Right lung (tissue), 10 donors: ENCODE measurements at places on chromosomes 1 and 21. TPM values are rescaled to one million over a fixed set of nuclear protein-coding genes. Genes with fewer than 3 reads are reported as not detected.

- no peak for DNase-seq
Observed at GRCh38 chr1:25756215-25756614, 43.8 kb upstream of the SELENON start.

DNA sequence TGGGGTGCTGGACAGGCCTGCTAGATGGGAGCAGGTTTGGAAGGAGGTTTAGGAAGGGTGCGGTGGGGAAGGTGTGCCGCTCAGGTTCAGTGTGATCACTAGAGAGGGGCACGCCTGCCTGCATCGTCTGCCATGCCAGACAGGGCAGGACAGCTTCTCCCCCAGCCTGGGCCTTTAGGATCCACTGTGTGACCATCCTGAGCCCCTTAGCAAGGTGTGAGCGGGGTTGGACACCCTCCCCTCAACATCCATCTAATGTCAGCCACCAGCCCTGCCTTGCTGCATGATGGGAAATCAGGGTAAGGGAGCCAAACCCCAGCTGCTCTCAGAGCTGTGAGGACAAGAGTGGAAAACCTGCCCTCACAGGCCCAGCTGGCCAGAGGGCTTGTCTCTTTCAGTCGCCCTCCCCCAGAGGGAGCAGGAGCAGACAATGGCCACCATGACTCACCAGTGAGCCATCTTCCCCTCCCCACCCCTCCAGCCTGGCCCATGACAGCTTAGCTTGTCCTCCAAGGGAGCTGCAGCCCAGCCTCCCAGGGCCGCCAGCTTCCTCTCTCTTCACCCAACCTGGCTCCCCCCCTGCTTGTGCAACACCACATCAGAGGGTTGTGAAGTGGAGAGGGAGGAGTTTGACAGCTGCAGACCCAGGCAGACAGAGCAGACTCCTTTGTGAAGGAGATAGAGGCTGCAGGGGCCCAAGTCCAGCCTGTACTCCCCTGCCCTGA is 37.0 kb downstream of the NUAK2 start:
- DNase-seq = peak; percentile 55

GRCh38 chr1:32241001-32241763 is 5.8 kb upstream of the FAM167B start:
- peak; percentile 64 for DNase-seq

DNA sequence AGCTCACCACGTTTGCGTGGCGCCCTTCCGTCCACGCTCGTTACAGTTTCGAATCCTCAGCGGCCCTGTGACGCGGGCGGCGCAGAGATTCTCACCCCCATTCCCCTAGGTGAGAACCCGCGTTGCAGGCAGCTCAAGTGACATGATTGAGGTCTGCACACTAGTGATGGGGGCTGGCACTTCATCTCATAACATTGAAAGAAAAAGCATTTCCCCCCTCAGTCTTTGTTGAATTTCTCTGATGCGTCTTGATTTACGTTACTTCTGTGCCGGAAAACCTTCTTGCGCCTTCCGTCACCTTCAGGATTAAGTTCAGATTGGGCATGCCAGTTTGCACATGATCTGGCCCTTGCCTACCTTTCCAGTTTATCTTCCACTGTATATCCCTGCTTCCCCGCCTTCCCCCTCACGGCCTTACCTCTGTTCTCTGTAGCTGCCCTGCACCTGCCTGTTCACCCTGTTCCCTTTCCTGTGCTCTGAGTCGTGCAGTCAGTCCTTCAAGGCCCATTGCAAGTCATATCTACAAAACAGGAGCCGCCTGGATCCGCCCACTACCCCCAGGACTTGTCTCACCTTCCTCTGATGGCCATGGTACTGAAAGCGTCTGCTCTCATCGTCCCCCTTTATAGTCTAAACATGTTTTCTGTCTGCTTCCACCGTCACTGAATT is 1.1 kb downstream of the CTPS1 start:
- no peak for DNase-seq

GRCh38 chr1:117051224-117052064 is 8.7 kb upstream of the TTF2 start:
- no peak for DNase-seq

The PCP4 gene
- 4.6 TPM for polyA plus RNA-seq
